ENCODE measurements at places on chromosomes 5 and 9.
A peak's percentile ranks its signal among the peaks of the same experiment; 100 is the strongest.

DNA sequence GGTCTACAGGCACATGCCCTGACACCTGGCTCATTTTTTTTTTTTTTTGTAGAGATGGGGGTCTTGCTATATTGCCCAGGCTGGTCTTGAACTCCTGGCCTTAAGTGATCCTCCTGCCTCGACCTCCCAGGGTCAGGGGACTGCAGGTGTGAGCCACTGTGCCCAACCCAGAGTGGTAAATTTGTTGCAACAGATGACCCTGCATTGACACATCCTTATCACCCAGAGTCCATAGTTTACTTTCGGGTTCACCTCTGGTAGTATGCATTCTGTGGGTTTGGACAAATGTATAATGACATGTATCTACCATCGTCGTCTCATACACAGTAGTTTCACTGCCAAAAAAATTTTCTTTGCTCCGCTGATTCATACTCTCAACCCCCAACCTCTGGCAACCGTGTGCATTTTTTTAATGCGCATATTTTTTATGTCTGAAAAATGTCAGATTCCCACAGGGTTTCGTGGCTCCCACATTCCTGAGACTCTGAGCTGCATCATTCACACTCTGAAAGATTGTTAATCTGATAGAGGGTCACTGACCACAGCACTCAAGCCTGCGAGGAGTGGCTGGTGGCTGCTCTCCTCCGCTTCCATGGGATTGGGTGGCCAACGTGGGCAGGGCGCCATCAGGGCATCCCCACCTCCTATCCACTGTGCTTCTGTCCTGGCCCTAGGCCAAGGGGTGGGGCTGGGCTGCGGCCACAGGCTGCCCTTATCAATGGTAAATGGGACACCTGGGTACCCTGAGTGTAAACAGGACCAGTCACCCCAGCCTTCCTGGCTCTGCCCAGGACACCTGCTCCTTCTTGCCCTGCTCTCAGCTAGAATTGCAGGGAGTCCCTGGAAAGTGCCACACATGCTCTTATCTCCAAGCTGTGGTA lies 9.6 kb downstream of the NDST1 start:
- DNase-seq, result no peak

- DNase-seq, result peak; percentile 79
Observed at GRCh38 chr5:98905857-98906688, 22.7 kb downstream of the CHD1 start.

- DNase-seq, result no peak
Observed at GRCh38 chr5:115337882-115338281, 41.4 kb upstream of the CCDC112 start.

GRCh38 chr5:108276187-108277050 lies 105.5 kb downstream of the FBXL17 start:
- DNase-seq, result no peak

DNA sequence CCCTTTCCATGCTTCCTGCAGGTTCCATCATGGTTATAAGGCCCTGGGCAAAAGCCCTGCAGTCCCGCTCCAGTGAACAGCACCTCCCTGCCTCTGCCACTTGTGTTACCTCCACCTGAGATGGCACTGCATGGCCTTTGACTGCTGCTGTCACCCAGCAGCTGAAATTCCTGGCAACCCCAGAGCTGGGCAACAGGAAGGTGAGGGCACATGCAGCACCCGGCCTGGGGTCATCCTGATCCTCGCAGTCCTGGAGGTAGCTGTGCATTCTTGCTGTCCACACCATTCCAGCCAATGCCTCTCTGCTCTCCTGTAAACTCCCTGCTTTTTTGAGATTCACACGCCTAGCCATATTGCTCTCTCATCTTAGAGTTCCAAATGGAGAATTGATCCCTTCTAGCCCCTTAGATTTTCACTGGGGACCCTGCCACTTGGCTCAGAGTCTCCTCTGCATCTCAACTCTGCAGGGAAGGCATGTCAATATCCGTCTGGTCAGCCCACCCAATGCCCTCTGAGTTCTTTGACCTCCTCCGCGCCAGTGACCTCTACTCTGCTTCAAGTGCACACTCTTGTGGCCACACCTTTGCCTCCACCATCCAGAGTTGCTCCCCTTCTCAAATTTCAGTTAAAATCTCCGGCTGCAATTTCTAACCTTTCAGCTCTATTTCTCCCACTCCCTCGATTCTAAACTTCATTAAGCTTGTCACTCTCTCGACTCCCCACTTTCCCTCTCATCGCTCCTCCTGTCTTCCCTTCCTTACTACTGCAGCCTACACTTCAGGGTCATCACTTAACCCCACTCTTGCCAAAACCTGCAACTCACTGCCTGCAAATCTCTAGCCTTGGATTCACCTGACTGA lies 93.4 kb downstream of the ANKH start:
- no peak for DNase-seq
